Retinal pigment epithelial cell (primary cell): ENCODE measurements at places on chromosomes 1 and 21.

- no peak for DNase-seq
Measured at GRCh38 chr1:12106153-12106552, 43.0 kb downstream of the TNFRSF8 start.

GRCh38 chr1:66276218-66276617 is 257.7 kb upstream of the SGIP1 start:
- no peak for DNase-seq

GRCh38 chr1:151494741-151495281 is 16.4 kb upstream of the CGN start:
- DNase-seq: peak; percentile 94

DNA sequence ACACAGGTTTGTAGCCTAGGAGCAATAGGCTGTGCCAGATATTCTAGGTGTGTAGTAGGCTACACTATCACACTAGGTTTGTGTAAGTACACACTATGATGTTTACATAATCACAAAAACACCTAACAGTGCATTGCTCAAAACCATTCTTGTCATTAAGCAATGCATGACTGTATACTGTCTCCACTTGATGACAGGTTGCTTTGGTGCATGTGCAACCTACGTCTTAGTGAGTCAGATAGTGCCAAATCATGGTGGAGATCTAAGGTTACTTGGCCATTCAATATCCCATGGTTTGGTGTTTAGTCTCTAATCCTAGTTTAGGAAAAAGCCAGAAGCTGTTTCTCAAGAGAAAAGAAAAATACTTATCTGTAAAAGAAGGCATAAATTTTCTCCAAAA is 181.1 kb downstream of the KCNK2 start:
- DNase-seq: no peak

- no peak for DNase-seq
Measured at GRCh38 chr21:42833439-42833815, 45.9 kb downstream of the WDR4 start.

DNA sequence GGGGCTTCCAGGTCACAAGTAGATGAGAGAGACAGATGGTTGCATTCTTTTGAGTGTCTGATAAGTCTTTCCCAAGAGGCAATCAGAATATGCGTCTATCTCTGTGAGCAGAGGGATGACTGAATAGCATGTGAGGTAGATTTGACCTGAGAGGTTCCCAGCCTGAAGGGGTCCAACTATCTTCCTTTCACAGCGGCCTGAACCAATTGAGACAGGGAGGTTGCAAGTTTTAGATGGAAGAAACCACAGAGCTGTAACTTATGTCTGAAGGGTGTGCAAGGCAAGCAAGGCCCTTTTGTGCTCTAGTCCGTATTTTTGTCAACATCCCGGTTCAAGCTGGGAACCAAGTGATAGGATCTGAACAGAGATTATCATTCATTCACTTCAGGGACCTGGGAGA is 9.9 kb upstream of the RNF187 start:
- no peak for DNase-seq

DNA sequence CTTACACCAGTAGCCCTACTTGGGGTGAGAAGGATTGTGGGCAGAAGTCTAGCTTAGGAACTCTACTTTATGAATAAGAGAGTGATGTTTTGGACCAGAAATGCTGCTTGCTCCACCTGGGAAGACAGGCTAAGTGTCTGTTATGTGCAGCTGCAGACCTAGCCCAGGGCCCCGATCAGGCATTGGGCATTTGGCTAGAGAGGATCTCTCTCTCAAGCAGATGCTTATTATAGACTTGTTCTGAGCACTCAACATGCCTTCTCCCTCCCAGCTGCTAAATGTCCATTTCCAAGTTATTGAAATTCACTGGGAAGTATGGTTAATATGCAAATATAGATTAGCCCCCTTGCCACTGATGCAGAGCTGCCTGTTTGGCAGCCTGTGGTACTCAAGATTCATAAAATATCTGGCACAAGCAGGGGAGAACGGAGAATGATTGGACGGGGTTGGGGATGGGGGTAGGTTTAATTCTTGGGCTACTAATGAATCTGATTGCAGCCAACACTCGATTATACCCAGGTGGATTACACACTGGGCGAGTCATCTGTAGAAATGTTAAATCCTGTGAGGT is 115.9 kb downstream of the KCND3 start:
- DNase-seq: no peak

GRCh38 chr1:145926686-145927062 is 610 bp downstream of the RBM8A start:
- no peak for DNase-seq

DNA sequence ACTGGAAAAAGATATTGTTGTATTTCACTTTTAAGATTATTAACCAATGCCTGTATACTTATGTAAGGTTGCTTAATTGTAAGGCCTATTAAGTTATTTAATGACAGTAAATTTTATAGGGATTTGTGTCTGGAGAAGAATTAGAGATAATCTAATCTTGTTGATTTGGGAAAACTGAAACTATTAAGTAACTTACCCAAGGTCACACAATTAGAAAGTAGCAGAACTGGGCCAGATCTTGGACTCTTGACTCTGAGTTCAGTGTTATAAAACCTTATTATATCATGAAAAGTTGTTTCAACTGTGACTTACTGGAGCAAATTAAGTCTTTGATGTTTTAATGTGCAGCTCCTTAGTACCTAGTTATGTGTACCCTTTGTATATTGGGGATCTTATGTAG is 38.5 kb downstream of the CAMTA1 start:
- DNase-seq: no peak

DNA sequence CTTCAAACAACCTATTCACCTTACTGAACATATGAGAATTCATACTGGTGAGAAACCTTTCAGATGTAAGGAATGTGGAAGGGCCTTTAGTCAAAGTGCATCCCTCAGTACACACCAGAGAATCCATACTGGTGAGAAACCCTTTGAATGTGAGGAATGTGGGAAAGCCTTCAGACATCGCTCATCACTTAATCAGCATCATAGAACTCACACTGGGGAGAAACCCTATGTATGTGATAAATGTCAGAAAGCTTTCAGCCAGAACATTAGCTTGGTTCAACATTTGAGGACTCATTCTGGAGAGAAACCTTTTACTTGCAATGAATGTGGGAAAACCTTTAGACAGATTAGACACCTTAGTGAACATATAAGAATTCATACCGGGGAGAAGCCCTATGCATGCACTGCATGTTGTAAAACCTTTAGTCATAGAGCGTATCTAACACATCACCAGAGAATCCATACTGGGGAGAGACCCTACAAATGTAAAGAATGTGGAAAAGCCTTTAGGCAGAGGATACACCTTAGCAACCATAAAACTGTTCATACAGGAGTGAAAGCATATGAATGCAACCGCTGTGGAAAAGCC is 13.2 kb upstream of the EXO5 start:
- DNase-seq: no peak

DNA sequence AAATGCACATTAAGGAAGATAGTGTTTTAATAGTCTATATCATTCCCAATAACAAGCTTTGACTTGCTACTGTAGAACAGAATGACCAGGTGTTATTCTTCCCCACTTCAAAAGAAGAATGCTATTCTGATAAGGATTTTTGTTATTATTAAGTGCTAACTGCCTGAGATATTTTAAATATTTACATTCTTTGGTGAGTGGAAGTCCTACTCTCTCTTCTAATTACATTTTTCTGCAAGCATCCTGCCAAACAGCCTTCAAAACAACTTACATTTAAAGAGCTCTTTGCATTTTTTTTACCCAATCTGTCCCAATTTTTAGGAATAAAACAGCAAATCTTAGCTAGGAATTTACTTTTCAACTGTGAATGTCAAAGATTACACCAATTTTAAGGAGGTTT is 23.5 kb upstream of the SYDE2 start:
- no peak for DNase-seq

DNA sequence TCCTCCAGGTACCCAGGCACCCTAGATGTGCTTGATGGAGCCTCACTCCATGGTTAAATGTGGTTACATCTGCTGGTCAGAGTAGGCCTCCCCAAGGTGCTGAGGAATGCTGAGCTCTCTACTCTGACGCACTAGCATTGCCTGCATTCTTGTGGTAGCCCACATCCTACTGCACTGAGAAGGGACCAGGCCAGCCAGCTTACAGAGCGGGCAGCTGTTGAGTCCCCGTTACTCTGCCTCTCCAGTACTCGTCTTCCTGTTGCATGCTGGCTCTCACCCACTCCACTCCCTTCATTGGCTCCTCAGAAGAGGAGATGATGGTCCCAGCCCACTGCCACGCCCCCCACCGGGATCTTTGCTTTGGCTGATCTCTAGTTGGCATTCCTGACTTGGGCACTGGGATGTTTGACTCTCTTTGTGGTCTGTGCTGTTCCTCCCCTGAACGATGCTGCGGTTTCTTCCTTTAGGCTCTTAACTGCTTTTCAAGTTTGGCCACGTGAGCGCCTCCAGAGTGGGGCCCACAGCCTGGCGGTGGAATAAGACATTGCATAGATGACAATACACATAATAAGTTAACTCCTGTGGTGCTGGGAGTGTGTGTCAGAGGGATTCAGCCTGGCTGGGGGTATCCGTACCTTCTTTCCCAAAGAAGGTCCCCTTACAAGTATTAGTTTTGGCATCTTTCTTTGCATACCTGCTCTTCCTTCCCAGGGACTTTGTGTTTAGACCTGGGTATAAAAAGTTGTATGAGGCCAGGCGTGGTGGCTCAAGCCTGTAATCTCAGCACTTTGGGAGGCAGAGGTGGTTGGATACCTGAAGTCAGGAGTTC is 18.6 kb downstream of the AZIN2 start:
- DNase-seq: peak; percentile 100

GRCh38 chr1:36122062-36123030 is 2.7 kb downstream of the COL8A2 start:
- no peak for DNase-seq

DNA sequence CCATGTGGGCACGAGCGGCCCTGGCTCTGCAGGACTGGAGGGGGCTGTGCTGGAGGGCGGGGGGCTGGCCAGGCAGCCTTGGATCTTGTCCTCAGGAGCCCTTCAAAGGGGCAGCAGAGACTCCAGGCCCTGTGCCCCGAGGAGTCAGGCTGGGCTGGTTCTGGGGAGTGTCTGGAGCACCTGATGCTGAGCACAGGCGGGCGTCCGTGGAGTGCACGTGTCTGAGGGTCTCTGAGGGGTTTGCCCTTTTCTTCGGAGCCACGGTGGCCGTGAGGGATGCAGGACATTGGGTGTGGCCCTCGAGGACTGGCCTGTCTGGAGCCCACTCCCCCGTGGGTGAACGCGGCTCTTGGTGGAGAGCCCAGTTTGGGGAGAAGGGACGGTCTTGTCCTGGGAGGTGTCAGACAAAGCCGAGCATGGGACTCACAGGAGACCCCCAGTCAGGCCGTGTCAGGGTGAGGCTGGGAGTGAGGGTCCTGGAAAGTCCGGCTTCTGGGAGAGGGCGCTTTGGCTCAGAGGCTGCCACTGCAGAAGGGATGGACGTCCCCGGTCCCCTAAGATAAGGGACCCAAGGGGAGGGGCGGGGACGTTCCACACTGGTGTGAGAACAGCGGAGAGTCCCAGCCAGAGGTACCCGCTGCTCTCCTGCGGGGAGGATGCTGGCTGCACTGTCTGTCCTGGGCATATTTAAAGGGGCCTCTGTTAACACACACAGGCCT is 60.8 kb downstream of the COL18A1 start:
- no peak for DNase-seq

DNA sequence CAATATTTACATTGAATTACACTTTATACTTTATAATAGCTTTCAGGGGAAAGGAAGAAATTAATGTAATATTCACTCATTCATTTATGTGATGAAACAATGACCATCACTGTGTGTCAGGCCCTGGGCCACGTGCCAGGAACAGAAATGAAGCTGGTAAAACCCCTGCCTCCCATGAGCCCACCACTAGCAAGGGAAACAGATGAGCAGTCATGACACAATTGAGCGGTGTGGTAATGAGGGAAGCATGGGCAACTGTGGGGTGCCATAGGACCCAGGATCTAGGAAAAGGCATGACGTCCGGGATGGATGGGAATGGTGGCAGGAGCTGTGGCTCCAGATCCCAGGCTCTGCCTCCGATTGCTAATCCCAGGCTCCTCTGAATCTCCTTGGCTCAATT is 17.0 kb upstream of the SLC5A9 start:
- no peak for DNase-seq

- no peak for DNase-seq
Measured at GRCh38 chr1:205391386-205391785, 30.5 kb downstream of the LEMD1 start.

DNA sequence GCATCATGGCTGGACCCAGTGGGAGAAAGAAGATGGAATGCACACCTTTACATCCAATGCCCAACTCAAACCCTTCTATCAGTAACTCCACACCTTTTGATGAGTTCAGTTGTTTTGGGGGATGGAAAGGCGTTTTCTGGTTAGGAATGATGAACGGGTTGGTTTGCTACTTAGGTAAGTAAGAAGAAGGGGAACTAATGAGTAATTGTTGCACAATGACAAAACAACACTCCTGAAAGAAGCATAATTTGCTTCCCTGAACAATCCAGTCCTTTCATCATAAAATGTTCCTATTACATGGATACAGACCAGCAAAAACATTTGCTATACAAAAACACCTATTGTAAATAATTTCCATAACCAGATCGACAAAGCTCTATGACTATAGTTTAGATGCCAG is 35.9 kb upstream of the NFIA start:
- DNase-seq: no peak
